ENCODE measurements at places on chromosomes 16 and 17.

GRCh38 chr17:80119271-80119791 is 17.9 kb downstream of the GAA start:
- no peak for DNase-seq

DNA sequence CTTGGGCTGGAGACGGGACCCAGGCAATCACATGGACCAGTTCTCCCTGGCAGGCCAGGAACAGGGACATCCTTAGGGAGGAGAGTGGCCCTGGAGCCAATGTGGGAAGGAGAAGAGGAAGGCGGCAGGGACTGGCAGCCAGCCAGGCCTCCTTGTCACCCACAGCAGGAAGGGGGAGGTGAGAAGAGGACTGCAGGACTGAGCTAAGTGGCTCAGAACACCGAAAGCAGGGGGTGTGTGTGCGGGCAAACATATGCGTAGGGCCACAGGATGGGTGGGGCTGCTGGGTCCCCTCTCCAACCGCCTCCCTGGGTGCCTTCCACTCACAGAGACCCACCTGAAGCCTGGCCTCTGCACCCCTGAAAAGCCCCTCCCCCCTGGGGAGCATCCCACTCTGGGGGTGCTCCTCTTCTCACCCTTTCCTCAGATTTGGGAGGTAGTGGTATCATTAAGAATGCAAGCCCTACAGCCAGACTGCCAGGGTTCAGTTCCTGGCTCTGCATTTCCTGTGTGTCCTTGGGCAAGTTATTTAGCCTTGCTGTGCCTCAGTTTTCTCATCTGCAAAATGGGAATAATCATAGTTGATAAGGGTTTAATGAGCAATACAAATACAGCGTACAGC is 8.1 kb downstream of the PNMT start:
- peak; percentile 87 for DNase-seq

DNA sequence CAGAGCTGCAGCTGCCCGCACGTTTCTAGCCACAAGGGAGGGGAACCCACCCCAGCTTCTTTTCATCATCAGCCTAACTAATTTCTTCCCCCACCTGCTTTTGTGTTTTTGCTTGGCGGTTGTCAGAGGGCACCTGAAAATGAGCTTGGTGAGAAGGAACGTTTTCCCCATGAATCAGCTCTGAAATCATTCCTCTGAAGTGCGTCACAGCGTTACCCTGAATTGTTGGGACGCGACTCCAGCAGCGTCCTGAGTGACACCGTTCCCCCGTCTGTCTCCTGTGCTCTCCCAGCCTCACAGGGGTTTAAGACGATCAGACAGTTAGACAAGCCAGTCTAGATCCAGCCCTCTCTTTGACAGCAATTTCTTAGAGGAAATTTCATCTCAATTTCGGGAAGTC is 722.9 kb upstream of the EEF2KMT start:
- DNase-seq, result no peak

- DNase-seq, result peak; percentile 50
Measured at GRCh38 chr16:30659507-30660423, 1.5 kb downstream of the FBRS start.

- no peak for DNase-seq
Measured at GRCh38 chr16:86355951-86356350, 154.4 kb upstream of the FOXF1 start.

DNA sequence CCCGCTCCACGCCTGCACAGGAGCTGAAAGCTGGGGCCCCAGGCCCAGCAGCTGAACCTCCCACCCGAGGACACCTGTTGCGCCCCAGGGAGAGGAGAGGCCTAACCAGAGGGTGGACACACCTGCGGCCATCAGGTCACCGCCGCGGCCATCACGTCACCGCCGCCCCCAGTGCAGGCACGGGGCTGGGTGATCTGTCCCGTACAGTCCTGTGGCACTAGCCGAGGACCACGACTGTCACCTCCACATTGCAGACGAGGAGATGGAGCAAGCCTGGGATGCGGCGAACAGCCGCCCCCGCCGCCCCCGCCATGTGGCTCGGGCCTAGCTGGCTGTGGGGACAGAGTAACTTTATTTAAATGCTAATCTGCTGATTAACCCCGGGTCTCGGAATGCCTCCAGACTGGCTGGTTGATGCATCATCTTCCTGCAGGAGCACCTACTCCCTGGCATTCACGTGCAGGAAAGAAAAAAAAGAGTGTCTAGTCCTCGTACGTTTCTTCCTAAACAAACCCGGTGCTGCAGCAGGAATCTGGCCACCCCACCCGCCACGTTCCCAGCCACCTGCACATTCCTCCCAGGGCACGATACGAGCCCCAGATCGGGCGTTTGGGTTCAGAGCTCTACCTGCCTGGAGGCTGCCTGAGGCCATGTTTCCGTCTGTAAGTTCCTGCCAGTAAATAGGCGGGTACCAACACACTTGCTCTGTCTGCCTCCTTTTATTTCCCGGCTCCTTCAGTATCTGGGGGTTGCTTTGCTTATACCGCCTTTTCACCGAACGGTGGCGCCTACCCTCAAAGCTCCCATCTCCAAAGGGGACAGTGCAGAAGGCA is 29.9 kb downstream of the PIEZO1 start:
- DNase-seq, result no peak

GRCh38 chr16:11475896-11476630 is 110.7 kb downstream of the LITAF start:
- DNase-seq, result no peak

- DNase-seq, result no peak
Measured at GRCh38 chr16:51312363-51313150, 161.5 kb upstream of the SALL1 start.

DNA sequence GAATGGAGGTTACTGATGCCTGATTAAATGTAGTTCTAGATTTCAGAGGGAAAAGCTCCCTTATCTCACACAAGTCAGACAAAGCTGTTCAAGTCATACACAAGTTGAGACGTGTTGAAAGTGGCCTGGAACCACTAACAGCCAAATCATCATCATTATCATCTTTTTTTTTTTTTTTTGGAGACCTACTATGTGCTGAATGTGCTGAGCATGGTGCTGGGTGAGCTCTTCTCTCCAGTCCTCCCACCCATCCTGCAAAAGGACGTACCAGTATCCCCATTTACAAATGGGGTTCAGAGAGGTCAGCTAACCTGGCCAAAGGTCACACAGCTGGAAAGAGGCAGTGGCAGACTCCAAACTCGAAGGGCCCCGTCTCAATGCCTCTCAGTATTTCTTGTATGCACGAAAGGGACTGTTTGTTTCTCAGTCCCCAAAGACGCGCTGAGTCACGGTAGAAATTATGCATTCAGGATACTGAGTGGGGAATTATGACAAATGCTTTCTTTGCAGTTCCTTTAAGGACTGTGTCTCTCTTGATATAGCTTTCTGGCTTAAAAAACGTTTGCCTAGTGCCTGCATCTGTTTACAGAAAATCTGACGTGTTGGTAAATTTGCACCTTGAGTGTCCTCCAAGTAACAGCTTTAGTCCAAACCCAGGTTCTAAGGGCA is 235.5 kb downstream of the XYLT1 start:
- DNase-seq, result no peak

- no peak for DNase-seq
Measured at GRCh38 chr17:61478790-61479492, 26.7 kb downstream of the TBX4 start.

GRCh38 chr17:30372755-30373154 is 6.0 kb upstream of the CPD start:
- no peak for DNase-seq

GRCh38 chr17:65228287-65228686 is 91.1 kb downstream of the RGS9 start:
- no peak for DNase-seq

DNA sequence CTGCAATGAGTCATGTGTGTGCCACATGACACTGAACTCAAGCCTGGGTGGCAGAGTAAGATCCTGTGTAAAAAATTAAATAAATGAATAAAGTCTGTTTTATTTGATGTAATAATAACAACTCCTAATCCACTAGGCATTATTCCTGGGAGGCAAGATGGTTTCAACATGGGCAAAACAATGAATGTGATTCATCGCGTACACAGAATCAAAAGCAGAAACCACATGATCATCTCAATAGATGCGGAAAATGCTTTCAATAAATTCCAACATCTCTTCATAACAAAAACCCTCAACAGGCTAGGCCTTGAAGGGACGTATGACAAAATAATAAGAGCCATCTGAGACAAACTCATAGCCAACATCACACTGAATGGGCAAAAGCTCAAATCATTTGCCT is 195.4 kb downstream of the CDH11 start:
- no peak for DNase-seq

DNA sequence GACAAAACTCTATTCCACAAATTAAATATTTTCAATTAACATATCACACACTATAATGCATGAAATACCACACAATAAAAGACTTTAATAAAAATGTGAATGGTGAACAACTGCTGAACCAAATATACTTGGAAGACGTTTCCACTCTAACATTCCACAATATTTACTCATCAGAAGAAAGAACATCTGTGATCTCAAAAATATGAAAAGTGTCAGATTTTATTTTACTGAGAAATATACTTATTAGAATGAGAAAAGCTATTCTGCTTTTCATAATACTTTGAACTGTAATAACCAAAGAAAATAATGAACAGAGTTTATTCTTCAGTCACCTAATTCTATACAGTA is 181.8 kb upstream of the AXIN2 start:
- DNase-seq, result no peak

GRCh38 chr17:11922638-11923037 is 74.6 kb downstream of the ZNF18 start:
- no peak for DNase-seq

GRCh38 chr17:7356072-7356549 is 1.2 kb downstream of the TMEM95 start:
- peak; percentile 81 for DNase-seq

DNA sequence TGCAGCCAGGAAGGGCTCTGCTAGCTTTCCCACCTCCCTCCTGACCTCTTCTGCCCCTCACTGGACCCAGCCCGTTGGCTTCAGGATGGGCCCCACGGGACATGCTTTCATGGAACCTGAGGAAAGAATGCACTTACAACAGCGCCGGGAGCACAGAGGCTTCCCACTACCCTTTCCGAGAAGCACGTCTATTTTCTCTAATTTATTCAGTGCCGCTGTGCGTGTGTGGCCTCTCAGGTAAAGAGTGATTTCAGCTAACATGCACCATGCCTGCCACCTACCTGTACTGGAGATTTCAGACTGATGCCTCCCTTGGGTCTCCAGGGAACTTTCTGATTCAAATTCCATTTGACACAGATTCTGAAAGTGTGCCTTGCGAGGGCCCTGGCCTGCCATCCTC is 140.1 kb downstream of the CYLD start:
- no peak for DNase-seq

DNA sequence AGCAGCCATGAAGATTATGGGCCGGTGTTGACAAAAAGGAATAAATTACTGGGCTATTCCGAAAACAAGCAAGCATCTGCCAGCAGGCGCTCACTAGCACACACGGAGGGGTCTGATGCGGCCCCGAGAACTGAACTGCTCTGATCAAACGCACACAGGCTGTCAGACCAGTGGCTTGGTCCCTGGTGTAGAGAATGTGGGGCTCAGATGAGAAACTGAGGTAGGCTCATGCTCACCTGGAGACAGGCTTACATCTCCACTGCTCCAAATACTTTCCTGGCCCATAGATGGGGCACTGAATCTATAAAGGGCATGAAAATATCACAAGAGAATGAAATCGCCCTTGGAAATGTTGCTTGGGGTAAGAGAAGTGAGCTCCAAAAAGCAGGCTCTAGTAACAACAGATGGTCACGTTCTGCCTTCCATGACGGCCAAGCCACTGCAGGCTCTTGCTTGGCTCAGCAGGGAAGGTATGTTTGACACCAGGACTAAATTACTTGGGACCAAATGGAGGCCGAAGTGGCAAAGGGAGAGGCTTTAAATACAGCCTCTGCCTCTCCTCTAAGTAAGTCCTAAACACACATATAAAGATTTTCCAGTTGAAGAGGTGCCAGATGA is 5.4 kb downstream of the ABR start:
- DNase-seq, result no peak

DNA sequence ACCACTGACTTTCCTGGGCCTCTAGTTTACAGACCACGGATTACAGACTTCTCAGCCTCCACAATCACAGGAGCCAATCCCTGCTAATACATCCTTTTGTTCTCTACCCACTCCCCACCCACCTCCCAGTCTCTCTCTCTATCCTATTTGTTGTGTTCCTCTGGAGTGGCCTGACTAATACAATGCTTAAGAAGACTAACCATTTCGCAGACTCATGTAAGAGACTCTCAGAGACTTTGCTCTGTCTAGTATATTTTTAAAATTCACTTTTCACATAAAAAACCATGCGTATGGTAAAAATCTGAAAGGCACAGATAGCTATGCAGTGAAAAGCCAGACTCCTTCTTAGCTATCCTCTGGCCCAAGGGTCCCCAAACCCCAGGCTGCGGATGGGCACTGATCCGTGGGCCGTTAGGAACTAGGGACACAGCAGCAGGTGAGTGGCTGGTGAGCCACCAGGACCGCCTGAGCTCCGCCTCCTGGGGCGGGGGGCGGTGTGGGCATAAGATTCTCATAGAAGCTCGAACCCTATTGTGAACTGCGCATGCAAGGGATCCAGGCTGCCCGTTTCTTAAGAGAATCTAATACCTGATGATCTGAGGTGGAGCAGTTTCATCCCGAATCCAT is 7.6 kb downstream of the PIK3R6 start:
- no peak for DNase-seq

GRCh38 chr17:19288453-19288852 is 51.3 kb downstream of the EPN2 start:
- DNase-seq, result no peak

GRCh38 chr16:24645739-24646645 is 83.5 kb upstream of the TNRC6A start:
- peak; percentile 11 for DNase-seq

Data from NB4 (cell line).